ENCODE measurements at places on chromosomes 6 and 20.
A peak's percentile ranks its signal among the peaks of the same experiment; 100 is the strongest.

GRCh38 chr20:6164421-6165341, 41.9 kb upstream of the FERMT1 start:
- DNase-seq, result peak; percentile 93

DNA sequence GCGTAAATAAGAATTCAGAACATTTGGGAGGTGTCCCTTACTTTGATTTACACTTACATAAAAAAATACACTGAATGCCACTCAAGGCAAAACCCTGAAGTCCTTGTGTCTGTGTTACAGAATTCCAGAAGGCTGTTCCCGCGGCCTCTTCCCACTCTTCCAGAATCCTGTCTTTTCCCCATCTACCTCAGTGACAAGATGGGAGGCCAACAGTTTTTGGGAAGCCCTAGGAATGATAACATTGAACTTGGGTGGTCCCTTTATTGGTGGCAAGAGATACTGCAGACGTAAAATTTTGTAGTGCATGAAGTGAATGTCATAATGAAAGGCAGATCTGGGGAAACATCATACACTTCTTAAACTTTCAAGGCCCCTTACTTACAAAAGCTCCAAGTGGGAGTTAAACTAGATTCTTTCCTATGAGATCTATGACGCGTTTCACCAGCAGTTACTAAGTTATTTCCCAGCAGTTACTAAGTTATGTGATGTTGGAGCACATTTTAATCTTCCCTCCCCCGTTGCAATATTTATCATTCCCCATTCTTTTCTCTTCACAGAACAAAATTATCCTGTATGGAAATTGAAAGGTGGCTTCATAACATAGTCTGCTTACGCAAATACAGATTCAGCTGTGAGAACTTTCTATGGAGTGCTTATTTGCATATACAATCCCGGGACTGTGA, 79.5 kb downstream of the BCAS1 start:
- no peak for DNase-seq

DNA sequence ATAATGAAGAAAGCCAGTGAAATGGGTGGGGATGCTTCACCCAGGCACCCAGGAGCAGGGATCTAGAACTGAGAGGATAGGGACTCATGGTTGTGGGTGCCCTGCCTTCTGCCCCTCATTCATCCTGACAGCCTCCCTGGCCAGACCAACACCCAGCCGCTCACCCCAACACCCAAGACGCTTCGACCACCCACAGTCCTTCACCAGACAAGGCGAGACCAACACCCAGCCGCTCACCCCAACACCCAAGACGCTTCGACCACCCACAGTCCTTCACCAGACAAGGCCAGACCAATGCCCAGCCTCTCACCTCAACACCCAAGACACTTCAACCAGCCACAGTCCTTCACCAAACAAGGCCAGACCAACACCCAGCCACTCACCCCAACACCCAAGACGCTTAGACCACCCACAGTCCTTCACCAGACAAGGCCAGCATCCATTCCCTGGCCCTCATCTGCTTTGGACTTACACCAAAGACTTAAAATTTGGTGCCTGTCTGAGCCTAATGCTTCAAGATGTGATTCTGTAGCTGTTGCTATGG, 131.5 kb downstream of the ANKRD60 start:
- no peak for DNase-seq

DNA sequence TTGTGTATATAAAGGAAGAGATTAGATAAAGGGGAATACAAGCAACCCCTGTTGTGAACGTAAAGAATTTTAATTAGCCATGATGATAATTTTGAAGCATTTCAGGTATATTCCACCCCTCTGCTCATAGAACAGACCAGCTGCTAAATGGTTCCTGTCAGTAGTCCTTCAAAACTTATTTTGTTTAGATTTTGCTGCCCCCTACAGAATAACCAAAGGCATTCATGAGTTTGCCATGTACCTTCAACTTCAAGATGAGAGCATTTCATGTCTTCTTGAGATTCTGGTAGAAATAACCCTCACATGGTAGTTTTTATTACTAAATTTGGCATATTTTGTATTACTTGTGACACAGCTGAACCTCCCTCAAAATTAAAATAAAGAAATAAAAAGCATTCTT, 1586.7 kb downstream of the HACE1 start:
- peak; percentile 5 for DNase-seq

Measured in RPMI8226 (cell line).